Stimulated activated CD4-positive, alpha-beta T cell treated with anti-CD3 and anti-CD28 coated beads, Interleukin-4, amount 100 ng/mL, for 48 hours (primary cell): ENCODE measurements at places on chromosomes 12 and 14.

DNA sequence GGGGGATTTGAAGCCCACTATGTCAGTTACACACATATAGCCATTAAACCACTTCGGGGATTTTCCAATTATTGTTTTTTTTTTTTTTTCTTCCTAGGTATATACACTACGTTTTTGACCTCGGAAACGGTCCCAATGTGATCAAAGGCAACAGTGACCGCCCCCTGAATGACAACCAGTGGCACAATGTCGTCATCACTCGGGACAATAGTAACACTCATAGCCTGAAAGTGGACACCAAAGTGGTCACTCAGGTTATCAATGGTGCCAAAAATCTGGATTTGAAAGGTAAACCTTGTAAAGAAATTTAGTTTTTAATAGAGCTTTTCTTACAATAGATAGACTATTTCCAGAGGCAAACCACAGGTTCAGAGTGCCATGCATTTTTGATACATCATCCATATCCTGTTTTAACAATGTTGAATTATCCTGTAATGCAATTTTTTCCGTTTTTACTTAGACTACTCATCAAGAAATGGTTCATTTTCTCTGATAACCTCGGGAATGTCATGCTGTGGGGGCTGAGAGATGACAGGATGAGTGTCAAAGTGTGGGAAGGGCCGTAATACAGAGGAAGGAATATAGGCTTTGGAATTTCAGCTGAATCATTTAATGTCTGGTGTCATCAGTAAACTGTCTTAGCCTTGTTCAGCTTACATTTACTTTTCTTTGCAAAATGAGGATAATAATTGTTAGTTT, 797.1 kb downstream of the NRXN3 start:
- no peak for DNase-seq

GRCh38 chr12:47736877-47737676, 11.8 kb upstream of the ENDOU start:
- no peak for DNase-seq

- peak; percentile 64 for DNase-seq
Measured at GRCh38 chr12:4857472-4858291, 52.0 kb upstream of the KCNA1 start.

DNA sequence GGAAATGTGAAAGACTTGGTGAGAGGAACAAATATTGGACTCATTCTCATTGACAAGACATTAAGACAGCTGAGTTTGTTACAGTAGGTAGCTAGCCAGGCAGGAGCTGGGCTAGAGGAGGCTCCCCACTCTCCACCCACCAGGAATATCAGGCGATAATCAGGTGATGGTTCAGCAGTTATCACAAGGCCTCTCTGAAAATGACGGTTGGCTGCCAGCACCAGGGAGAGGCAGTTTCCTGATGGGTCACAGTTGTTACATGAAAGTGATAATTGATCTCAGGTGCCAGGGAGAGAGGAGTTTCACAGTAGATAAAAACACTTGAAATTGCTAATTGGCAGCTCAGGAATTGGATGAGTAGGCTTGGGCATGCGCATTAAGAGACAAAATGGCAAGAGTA, 116.5 kb downstream of the TMTC2 start:
- DNase-seq, result no peak

DNA sequence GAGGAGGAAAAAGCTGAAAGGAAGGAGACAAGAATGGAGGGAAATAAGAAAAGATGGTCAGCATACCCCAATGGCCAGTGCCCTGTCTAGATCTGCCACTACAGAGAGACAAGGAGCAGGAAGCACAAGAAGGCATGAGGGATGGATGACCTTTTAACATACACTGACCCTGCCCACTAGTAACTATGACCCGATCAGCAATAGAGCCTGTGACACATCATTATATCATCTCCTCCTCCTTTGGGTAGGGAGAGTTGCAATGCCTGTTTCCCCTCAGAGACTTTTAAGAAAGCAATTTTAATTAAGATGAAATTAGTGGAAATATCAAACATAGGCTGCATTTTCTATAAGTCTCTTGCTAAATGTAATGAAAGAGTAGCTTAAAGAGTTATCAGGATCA, 4.7 kb upstream of the SLC2A13 start:
- DNase-seq, result no peak

DNA sequence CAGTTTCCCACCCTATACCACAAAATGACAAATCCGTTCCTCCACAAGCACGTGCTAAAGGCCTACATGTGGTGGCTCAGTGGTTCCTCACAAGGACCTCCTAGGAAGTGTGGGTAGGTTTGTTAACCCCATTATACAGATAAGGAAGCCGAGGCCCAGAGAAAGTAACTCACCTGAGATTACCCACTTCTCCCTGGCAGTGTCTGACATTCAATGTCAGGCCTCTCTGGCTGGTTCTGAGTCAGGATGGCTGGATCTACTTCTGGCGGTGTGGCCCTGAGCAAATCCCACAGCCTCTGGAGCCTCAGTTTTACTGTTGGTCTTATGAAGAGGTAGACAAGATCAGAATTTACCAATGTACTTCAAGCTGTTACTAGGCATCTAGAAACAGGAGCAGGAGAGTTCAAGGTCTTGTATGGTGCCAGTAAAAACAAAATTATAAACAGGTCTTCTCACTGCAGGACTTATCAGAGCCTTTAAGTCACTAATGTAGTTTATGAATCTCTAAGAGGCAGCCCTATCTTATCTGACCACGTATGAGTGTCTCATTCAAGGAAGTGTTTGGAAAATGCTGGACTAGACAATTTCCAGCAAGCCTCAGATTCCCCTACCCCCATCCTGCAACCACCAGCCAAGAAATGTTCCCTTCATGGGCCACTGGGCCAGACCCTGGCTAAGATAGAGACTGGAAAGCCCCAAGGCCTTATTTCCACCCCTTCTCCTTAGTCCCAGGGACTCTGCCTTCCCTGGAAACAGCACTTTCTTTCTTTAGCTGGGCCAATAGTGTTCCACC, 4.2 kb downstream of the HSPB8 start:
- DNase-seq, result no peak

GRCh38 chr14:87810711-87811110, 182.3 kb downstream of the GALC start:
- no peak for DNase-seq

- no peak for DNase-seq
Measured at GRCh38 chr14:68825729-68826128, 32.9 kb upstream of the ZFP36L1 start.

- no peak for DNase-seq
Measured at GRCh38 chr14:39857376-39858055, 425.3 kb upstream of the FBXO33 start.

- no peak for DNase-seq
Measured at GRCh38 chr14:84546236-84546635, 983.7 kb upstream of the FLRT2 start.

GRCh38 chr12:53924521-53925405, 13.9 kb upstream of the HOXC13 start:
- DNase-seq, result no peak

DNA sequence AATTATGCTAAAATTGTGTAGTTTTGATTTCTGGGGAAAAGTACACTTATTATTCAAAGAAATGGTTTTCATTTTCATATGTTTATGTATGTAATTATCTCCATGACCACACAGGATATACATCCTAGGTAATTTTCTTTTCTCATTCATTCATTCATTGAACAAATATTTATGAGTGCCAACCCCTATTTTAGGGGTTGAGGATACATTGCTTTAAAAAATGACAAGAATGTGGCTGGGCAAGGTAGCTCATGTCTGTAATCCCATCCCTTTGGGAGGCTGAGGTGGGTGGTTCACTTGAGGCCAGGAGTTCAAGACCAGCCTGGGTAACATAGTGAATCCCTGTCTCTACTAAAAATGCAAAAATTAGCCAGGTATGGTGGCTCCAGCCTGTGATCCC, 40.9 kb downstream of the SGPP1 start:
- no peak for DNase-seq

DNA sequence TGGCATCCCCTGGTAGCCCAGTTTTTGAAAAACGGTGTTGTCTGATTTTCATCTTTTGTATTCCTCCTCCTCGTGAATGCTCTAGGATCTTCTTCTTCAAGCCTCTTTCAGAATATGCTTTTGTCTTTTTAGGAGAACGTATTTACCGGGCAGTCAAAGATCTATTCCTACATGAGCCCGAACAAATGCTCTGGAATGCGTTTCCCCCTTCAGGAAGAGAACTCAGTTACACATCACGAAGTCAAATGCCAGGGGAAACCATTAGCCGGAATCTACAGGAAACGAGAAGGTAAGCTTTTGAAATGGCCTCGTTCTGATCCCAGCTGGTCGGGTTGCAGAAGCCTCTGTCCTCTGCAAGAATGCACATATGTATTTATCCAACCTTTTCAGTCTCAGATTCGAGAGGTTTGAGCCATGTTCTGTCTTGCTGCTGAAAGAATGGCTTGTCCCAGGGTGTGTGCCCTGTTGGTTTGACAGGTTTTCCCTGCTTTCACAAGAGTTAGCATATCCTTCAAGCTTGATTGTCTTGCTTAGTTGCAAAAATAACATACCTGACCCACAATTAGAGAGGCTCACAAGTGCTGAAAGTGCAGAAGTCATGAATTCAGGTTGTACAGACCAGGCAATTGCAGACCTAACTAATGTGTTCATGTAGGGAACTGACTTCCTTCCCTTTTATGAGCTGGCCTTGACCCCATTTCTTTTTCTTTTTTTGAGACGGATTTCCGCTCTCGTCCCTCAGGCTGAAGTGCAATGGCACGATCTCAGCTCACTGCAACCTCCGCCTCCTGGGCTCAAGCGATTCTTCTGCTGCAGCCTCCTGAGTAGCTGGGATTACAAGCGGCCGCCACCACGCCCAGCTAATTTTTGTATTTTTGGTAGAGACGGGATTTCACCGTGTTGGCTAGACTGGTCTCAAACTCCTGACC, 6.8 kb downstream of the KMT5A start:
- no peak for DNase-seq

DNA sequence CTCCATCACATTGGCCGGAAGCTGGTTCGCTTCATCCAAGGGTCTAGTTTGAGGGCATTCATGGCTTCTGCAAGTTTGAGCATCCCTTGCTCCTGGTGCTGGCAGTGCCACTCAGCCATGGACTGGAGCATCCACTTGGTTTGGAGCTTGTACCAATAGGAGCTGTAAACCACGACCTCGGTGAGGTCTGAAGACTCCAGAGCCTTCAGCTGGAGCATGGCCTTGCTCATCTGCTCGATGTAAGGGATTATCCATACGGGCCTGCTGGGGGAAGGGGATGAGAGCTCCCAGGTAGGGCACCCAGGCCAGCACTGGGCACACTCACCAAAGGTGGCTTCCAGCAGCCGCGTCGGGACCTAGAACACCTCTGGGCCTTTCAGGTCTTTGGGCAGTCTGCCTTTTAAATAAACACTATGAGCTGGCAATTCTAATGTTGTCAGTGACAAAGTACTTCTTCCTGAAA, 13.5 kb downstream of the FOS start:
- DNase-seq, result no peak

GRCh38 chr12:25074954-25075353, 120.0 kb downstream of the DNAI7 start:
- no peak for DNase-seq

DNA sequence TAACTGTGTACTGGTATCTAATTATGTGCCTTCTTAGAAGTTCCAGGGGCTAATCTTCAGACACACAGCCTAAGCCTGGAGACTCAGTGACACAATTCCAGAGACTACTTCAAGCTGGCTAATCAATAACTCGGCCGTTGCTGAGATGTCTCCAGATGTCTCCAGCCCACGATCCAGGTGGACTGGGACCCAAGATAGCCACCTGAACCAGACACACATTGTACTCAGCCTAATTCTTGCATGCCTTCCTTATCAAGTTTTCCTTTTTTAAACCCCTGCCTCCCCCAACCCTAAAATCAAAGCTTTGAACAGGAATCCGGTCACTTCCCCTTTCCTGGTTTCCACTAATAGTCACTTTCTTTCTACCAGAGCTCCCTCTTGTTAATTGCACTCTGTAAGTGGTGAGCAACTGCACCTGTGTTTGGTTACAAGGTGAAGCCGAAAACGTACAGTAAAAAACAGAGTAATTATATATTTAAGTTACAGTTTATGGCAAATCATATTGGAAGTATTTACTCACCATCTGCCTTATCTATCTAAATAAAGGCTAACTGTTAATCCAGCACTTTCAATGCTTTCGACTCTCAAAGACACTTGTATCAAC, 39.8 kb upstream of the PTGDR start:
- no peak for DNase-seq

- no peak for DNase-seq
Measured at GRCh38 chr14:57883061-57883460, 17.2 kb upstream of the SLC35F4 start.

DNA sequence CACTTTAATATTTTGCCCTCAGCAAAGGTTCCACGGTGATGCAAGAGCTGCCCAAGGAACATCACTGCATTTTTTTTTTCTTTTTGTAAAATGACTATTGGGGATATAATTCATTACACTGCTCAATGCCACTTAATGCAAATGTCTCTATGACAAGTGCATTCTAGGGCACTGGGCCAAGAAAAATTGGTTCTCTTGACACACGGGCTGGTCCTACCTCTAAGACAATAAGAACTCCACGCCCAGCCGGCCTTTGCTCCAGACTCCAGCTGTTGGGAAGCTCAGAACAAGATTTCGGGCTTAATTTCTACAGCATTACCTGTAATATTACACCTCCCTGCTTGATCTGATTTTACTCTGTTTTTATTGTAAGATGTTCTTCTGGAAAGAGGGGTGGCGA, 48.8 kb upstream of the VRK1 start:
- DNase-seq, result no peak

DNA sequence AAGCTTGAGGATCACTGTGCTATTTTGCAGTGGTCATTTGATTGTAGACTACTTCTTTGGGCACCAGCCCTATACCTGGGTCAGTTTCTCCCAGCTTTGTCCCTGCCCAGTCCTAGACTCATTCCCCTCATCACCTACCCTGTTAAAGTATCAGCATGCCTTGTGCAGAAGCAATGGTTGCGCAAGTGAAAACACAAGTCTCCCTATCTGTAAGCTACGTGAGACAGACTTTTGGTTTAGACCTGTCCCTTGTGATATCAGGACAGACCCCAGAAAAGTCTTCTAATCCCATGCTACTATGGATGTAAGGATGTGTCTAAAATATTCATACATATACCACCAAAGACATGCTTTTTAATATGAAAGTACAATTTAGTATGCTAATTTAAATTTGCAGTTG, 88.8 kb upstream of the ATP2B1 start:
- DNase-seq, result no peak

DNA sequence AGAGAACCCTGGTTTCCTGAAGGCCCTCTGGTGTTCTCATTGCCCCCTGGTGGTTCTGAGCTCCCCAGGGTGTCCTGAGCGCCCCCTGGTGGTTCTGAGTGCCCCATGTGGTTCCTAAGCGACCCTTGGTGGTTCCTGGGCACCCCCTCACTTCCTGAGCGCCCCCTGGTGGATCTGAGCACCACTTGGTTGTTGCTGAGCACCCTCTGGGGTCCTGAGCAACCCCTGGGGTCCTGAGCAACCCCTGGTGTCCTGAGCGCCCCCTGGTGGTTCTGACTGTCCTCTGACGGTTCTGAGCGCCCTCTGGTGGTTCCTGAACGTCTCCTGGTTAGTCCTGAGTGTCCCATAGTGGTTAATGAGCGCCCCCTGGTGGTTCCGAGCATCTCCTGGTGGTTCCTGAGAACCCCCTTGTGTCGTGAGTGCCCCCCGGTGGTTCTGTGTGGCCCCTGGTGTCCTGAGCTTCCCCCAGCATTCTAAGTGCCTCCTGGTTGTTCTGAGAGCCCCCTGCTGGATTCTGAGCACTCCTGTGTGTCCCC, 568.3 kb downstream of the TMEM121 start:
- peak; percentile 91 for DNase-seq

- DNase-seq, result no peak
Measured at GRCh38 chr12:94152292-94153078, 4.1 kb downstream of the PLXNC1 start.

- no peak for DNase-seq
Measured at GRCh38 chr12:20194171-20194570, 174.2 kb upstream of the PDE3A start.

GRCh38 chr14:72786378-72787350, 107.2 kb downstream of the DPF3 start:
- DNase-seq, result no peak
